ENCODE measurements at places on chromosomes 16 and 17.

DNA sequence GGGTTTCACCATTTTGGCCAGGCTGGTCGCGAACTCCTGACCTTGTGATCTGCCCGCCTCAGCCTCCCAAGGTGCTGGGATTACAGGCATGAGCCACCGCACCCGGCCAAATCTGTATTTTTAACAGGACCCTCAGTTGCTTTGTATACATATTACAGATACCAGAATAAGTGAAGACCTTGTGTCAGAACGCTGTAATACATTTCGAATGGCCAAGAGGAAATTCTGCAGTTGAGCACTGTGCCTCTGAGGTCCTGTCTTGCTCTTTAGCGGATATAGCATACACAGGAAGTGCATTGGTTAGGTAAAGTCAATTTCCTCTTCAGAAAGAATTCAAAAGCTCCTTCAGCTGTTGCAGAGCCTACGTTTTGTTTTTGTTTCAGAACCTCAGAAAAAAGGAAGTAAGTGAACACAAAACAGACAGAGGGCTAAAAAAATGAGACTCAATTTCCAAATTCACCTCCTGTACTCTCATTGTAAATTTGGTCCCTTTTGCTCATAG is 15.7 kb downstream of the CRLF3 start:
- DNase-seq = no peak

GRCh38 chr17:47957591-47958490 is at the start of gene PRR15L:
PRR15L (minus strand) TSS chr17:47957883; CDS start chr17:47953234, 4,649 bp downstream.
- no peak for DNase-seq

- peak; percentile 36 for DNase-seq
Observed at GRCh38 chr17:1561420-1562175, 994 bp downstream of the PITPNA start.

GRCh38 chr16:52209227-52209626 is 337.7 kb downstream of the TOX3 start:
- no peak for DNase-seq

- DNase-seq = peak; percentile 34
Observed at GRCh38 chr16:720447-720989, 428 bp upstream of the ANTKMT start.

- no peak for DNase-seq
Observed at GRCh38 chr17:34319039-34319483, at the start of gene CCL8. CCL8 (plus strand) TSS chr17:34319435; CDS start chr17:34319502, 67 bp downstream.

DNA sequence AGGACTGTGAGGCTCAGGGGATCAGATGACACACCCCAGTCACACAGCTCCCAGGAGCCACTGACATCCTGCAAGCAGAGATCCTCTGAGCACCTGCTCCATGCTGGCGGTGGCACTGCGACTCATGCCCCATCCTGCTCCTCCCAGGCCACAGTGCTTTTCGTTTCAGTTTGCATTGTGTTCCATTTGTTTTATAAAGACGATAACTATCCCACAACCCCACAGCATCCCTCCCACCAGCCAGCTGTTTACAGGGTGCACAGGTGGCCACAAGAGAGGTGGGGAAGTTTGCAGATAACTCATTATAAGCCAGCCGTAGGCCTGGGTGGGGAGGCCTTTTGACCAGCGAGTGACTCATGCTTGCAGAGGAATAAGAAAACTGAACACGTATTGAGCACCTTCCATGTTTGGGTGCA is 28.2 kb downstream of the BCO1 start:
- DNase-seq = no peak

- DNase-seq = no peak
Observed at GRCh38 chr16:54933281-54934011, 2.8 kb downstream of the IRX5 start.

- no peak for DNase-seq
Observed at GRCh38 chr16:67470359-67470758, 10.6 kb downstream of the ATP6V0D1 start.

- peak; percentile 43 for DNase-seq
Observed at GRCh38 chr16:4415538-4416199, 727 bp downstream of the CORO7 start.
